ENCODE measurements at places on chromosomes 13 and 19.

- no peak for DNase-seq
These were observed 2.6 kb downstream of the PCDH17 start for GRCh38 chr13:57633950-57634838.

GRCh38 chr13:44436589-44437337, 63.1 kb downstream of the SERP2 start:
- DNase-seq = peak; percentile 95

DNA sequence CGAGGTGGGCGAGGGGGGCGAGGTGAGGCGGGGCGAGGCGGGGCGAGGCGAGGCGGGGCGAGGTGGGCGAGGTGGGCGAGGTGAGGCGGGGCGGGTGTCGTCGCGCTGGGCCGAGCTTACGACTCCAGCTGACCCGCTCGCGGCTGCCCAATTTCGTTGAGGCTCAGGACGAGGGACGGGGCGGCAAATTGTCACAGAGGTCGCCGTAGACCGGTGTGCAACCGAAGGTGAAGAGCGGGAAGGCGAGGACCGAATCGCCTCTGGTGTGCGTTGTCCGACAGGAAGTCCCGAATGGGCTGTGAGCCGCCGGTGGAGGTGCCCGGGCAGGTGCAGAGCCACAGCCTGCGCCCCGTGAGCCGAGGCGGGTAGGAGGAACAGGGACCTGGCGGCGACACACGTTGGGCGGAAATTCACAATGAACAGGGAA, at the start of gene LACC1:
LACC1 (plus strand) TSS at position 150 of the 427 bp plus-strand sequence. CDS start 1,082 bp downstream, outside the sequence.
- DNase-seq = peak; percentile 31

- DNase-seq = peak; percentile 40
These were observed 63.4 kb downstream of the INSR start for GRCh38 chr19:7230826-7231225.

GRCh38 chr13:32153056-32153455, 121.5 kb downstream of the FRY start:
- DNase-seq = no peak

- DNase-seq = no peak
These were observed 66.5 kb downstream of the NDFIP2 start for GRCh38 chr13:79547211-79548195.

- no peak for DNase-seq
These were observed 264.0 kb downstream of the KLF12 start for GRCh38 chr13:73870036-73870741.

DNA sequence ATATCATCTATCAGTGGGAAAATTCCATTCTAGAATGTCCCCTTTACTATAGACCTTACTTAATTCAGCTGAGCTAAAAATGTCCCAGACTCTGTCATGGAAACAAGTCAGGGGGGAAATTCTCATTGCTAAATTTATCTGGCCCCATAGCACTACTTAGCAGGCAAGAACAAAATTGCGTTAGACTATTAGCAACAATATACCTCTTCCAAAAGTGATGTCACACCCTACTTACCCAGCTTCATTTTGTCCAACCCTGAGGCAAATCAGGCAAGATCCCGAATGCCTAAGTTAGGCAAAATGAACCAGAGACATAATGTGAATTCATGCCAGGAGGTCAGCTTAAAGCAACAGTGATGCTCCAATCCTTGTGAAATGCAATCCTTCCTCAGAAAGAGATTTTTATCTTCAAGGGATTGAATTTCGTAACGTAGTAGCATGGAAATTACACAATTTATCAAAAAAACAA, 93.7 kb downstream of the FRY start:
- no peak for DNase-seq
